G401 (cell line): ENCODE measurements at places on chromosomes 3 and 15. TPM values are rescaled to one million over a fixed set of nuclear protein-coding genes. Genes with fewer than 3 reads are reported as not detected.
A peak's percentile ranks its signal among the peaks of the same experiment; 100 is the strongest.

The PCSK6 gene
- 0.06 and 0.37 TPM in 2 replicates for total RNA-seq

DNA sequence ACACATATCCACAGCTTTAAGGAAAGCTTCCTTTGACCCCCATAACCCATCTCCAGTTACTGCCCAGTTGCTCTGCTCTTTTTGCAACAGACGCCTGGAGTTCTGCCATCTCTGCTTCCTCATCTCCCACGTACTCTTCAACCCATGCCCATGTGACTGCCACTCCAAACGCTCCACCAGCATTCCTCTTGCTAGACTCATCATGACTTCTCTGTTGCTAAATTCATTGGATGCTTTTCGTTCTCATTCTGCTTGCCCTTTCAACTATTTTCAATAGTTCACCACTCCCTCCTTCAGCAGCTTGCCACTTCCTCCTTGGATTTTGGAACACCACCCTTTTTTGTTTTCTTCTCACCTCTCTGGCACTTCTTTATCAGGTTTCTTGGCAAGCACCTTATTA, 2.7 kb upstream of the KNSTRN start:
- peak; percentile 36 for DNase-seq

DNA sequence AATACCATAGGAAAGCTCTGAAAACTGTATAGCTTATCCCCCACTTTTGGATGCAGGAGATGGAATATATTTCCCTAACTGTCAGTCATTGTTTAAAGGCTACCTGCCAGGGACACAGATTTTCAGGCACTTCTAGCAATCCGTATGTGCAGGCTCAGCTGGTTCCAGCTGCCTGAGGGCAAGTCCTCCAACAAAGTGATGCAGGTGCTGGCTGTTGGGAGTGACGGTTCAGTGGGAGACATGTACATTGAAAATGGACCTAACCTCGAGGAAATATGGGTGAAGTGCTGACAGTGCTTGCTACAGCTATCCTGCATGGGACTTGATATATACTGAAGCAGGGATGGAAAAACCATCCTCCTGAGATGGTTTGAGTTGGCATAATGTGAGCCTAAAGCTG, 153.1 kb upstream of the GAP43 start:
- DNase-seq, result no peak

DNA sequence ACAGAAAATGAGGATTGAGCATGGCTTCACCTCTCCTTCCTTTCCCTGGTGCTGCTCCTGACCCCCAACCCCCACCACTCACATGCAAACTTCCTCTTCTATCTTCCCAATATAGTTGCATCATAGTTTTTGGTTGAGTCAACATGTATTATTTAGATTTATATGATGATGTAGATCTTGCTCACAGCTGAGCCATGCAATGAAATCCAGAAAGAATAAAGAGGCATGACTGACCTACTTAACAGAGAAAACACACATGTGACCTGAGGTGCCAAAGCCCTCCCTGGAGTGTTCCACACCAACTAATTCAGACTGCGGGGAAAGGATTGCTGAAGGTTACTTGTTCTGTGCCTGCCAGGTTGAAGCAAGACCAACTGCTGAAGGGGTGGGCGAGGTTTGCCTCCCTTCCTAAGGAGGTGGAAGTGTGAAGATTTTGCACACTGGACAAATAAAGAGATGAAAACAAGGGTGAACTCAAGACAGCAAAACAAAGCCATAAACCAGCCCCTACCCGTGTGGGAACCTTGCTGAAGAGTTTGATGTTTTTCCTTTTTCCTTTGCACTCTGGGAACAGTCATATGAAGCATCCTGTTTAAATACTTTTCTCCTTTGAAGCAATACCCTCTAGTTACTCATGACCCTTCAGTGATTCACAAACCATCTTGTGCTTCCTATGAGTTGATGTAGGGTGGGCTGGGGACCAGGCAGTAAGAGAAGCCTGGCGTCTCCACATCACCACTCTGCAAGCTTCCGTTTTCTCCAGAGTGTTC, 155.2 kb upstream of the UBE2E1 start:
- DNase-seq, result peak; percentile 33

GRCh38 chr3:11559816-11560633, 83.7 kb downstream of the VGLL4 start:
- DNase-seq, result peak; percentile 56
